Stimulated activated CD4-positive, alpha-beta T cell treated with anti-CD3 and anti-CD28 coated beads, TNF-alpha, amount 100 ng/mL, for 1 hour (primary cell): ENCODE measurements at places on chromosomes 5 and 9.

DNA sequence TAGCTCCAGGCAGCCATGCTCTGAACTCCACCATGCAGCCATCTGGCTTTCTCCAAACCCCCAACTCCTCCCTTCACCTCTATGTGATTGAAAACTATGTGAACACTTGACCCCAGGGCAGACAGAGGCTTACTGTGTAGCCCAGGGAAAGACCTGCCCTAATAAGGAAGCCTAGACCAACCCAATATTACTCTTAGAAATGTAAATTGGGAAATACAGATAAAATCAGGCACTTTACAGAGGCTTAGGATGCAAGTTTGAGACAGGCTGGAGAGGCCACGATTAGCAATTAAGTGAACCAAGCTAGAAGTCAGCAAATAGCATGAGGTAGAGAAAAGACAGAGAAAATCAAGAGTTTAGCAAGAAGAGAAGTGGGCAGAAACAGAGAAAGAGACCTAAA, 141.7 kb upstream of the ABCA1 start:
- no peak for DNase-seq

GRCh38 chr9:137295238-137295811, 6.7 kb downstream of the NRARP start:
- DNase-seq: no peak

DNA sequence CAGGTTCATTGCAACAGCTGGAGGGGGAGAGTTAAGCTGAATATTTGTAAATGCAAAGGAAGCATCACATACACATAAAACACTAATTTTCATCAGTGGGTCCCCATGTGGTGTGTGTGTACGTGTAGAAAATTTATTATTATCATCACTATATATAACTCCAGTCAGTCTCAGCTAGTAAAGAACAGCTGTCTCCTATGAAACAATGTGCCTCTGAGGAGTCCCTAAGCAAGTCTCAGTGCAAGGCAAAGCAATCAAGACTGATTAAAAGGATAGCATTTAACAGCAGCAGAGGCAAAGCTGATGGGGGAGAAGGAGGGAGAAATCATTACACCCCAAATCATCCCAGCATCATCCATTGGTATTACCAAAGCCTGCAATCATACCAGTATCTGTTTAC, 104.2 kb upstream of the MARCHF11 start:
- no peak for DNase-seq

- DNase-seq: no peak
These were observed 385.3 kb downstream of the PSAT1 start for GRCh38 chr9:78682216-78682615.

DNA sequence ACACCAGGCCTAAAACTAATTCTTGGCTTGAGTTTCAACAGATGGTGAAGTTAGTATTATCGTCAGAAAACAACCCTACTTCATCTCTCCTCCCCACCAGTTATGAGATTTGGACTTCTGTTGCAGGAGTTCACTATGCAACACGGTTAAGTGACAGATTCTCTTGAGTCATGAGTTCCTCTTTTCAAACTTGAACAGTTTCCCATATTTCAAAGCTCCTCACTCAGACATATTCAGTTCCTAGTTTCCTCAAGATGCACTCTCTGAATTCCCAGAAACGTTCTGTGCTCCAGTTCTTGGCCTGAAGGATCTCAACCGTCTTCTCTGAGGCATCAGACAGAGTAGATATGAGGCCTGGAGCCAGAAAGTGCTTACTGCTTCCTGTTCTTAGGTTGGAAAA, 7.3 kb upstream of the PTGER4 start:
- DNase-seq: no peak

DNA sequence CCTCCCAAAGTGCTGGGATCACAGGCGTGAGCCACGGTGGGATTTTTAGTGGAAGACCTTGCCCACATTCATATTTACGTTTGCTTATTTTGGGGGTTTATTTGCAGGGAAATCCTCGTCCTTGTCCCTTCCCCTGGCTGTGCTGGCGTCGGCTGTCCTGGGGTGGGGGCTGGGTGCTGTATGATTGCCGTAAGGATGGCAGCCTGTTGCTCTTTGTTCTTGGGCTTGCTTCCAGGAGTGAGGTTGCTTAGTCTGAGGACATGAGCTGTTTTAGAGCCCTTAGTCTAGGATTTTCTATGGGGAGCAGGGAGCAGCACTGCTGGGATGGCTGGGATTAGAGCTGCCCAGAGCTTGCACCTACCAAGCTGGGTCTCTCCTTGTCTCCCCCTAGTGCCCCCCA, 85.8 kb upstream of the ASS1 start:
- no peak for DNase-seq

GRCh38 chr5:430214-430925, 12.6 kb upstream of the EXOC3 start:
- DNase-seq: no peak

DNA sequence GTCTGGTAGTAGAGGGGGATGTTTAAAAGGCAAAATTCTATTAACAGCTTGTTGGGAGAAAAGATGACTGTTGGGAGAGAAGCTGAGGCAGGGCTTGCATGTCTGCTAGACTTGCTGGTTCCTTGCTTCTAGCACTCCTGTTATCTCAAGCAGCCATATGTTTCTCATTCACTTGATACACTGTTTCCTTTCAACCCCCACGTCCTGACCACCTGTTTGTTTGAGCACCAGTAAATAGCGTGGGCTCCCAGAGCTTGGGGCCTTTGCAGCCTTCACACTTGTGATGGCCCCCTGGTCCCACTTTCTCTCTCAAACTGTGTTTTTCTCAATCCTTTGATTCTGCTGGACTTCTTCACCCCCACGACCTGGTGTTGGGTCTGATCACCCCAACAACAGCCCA, 111.7 kb upstream of the TMEM161B start:
- no peak for DNase-seq

DNA sequence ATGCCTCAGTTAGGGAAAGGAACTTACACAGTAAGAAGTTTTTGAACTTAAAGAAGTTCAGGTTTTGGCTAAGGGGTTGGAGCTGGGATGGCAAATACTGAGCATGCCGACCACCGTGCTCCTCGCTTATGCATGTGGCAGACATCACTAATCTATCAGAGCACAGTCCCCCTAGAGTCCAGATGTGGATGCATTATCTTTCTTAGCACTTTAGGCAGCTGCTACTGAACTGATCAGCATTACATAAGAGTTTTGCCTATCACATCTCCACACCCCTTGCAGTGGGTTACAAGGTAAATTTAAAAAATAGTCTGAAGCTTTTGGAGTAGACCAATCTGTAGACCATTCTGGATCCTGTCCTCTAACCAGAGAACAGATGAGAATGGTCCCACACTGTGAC, 22.4 kb downstream of the MACIR start:
- no peak for DNase-seq

DNA sequence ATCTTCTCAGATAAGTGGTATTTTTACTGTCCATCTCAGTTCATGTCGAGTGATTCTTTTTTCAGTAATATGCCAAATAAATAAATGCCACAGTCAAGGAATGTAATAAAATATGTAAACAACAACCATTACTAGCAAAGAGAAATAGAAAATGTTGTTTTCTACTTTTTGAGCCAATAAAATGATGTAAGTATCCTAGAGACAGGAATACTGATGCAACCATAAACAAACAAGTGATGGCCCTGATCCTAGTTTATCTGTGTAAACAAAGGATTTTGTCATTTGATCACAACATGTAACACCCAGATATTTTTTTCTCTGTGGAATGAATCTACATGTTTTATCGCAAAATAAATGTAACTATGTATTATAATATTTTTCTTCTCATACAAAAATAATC, 1852.8 kb downstream of the EFNA5 start:
- no peak for DNase-seq

DNA sequence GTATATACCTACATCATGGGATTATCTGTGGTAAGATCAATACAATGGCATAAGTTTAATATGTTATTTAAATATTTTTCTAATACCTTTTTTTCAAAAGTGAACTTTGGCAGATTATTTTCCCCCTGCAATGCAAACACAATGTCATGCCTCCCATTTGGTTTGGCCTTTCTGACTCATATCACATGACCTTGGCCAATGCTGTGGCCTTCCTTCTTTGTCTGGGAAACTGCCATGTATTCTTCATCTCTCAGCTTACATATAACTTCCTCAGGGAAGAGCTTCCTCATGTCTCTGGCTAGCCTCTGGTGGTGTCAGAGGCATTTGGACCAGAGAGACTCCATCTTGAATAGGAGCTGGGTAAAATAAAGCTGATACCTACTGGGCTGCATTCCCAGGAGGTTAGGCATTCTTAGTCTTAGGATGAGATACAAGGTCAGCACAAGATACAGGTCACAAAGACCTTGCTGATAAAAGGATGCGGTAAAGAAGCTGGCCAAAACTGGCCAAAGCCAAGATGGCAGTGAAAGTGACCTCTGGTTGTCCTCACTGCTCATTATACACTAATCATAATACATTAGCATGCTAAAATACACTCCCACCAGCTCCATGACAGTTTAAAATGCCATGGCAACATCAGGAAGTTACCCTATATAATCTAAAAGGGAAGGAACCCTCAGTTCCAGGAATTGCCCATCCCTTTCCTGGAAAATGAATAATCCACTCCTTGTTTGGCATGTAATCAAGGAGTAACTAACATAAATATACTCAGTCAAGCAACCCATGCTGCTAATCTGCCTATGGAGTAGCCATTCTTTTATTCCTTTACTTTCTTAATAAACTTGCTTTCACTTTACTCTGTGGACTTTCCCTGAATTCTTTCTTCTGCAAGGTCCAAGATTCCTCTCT, 76.0 kb downstream of the C9orf153 start:
- no peak for DNase-seq

DNA sequence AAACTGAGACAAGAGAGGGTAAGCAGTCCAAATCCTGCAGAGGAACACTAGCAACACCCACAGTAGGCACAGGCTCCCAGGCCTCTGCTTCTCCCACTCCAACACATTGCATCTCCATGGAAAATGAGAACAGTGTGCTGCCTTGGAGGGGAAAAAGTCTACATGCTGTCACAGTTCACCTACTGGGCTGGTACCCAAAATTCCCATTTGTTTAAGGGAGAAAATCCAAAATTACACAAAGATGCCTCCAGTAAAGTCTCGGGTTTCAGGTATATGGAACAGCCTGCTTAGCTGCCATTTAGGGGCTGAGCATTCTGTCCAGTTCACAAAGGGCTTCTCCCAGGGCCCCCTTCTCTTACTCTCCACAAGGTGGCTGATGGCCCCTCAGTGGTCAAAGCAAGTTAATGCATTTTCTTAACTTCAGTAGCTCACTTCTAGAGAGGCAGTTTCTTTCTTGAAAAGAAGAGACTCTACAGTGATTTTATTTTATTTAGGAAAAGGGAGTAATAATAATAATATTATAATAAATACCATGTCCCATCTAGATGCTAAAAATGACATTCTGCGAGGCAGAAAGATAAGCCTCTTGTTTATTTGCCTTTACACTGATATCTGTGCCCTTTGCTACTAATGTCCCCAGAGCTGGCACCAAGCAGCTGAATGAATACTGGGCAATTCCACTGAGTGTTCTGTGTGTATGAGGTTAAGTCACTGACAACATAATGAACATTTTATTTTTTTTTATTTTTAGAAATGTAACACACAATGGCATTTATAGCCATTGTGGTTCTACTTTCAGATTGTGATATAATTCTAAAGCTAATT, 89.4 kb downstream of the RGS7BP start:
- no peak for DNase-seq

DNA sequence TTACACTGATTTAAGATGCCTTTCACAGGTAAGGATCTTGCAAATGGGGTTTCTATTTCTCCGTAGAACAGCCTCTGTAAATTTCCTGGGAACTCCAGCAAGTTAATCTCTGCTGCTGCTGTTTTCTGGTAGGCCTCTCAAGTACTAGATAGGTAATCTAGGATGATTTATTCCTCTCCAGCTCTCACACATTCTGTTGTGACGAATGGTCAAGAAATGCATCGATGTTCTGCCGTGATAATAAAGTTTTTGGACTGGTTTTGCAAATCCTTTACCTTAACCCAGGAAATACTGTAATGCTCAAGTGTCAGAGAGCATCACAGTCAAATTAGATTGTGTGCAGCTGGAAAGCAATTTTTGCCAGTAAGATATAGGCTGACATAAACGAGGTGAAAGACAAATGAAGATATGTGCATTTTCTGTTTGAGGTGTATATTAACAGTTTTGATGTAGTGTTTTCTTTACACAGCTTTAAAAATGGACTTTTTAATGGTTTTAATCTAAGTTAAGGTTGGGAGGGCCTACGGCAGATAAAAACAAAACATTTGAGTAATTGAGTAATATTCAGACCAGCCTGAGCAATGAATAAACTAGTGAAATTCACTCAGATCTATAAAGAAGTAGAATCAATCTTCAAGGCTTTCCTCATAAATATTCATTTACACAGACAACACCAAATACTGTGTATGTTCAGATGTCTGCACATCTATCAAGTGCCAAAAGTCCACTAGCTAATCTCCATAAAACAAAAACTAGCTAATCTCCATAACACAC, 300.6 kb upstream of the EDIL3 start:
- no peak for DNase-seq

- no peak for DNase-seq
These were observed 134.2 kb downstream of the CDH10 start for GRCh38 chr5:24510523-24510988.

- DNase-seq: no peak
These were observed 53.8 kb downstream of the ARRDC3 start for GRCh38 chr5:91329283-91329682.

- DNase-seq: no peak
These were observed 420.0 kb downstream of the SEMA5A start for GRCh38 chr5:9125852-9126251.

GRCh38 chr5:31193591-31194467, at the start of gene CDH6:
Gene CDH6 (plus strand): TSS chr5:31193686. CDS start chr5:31267474, 73,788 bp downstream.
- no peak for DNase-seq

- DNase-seq: no peak
These were observed 12.0 kb upstream of the AJM1 start for GRCh38 chr9:136829981-136830885.

GRCh38 chr5:58412932-58413331, 47.0 kb downstream of the PLK2 start:
- no peak for DNase-seq

DNA sequence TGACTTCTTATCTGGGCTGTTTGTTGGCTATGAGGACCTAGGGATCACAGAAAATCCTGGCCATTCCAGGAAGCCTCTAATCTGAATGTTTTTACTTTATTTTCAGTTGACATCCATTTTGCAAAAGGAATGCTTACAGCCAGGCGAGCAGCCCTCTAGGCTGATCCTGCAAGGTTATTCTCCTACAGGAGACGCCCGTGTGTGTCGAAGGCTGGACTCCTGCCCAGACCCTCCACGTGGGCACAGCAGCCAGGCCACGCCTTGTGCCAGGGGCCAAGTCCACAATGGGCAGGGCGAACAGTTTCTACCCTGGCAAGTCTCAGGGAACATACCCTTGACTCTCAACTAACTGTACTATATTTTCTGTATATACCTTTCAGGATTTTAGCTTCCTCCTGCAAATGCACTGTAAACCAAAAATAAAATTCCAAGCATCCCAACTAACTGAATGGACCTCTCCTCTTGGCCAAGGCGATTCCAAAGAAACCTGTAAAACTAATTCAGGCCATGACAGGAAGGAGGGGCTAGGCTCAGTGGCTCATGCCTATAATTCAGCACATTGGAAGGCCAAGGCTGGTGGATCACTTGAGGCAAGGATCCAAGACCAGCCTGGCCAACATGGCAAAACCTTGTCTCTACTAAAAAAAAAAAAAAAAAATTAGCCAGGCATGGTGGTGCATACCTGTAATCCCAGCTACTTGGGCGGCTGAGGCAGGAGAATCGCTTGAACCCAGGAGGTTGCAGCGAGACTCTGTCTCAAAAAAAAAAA, 5.7 kb downstream of the CMBL start:
- no peak for DNase-seq

- no peak for DNase-seq
These were observed 123.7 kb downstream of the TLE1 start for GRCh38 chr9:81565609-81566008.
